ENCODE measurements at places on chromosomes 11 and 22.

- DNase-seq, result no peak
Measured at GRCh38 chr11:69881467-69882269, 62.5 kb upstream of the FGF3 start.

DNA sequence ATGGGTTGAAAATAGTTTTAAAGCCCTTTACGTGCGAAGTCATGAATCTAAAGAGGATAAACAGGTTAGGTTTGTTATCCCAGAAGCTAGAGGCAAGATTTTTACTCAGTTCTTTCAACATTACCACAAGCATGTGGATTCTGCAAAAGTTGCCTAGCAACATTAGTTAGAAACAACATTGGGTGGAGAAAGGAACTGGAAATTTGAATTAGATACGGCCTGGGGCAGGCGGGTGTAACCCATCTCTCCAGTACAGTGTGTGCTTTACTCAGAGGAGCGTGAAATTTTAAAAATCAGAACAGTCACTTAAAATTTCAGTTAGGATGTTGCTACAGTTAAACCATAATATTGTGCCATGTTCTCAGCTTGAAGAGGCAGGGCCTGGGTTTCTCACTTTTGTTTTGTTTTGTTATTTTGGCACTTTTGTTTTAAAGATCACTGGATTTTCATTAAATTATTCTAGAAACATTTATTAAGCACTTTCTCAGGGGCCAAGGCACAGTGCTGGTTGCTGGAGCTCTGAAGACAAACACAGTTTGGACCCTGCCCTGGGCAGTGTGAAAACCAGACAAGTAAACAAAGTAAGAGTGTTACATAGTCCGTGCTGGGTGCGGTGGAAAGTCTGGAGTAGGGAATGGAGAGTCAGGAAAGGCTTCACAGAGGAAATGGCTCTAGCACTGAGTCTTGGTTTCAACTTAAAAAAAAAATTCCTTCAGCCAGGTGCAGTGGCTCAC is 4.4 kb upstream of the WEE1 start:
- peak; percentile 69 for DNase-seq

GRCh38 chr22:44191036-44191454 is 10.3 kb downstream of the PARVG start:
- DNase-seq, result no peak

DNA sequence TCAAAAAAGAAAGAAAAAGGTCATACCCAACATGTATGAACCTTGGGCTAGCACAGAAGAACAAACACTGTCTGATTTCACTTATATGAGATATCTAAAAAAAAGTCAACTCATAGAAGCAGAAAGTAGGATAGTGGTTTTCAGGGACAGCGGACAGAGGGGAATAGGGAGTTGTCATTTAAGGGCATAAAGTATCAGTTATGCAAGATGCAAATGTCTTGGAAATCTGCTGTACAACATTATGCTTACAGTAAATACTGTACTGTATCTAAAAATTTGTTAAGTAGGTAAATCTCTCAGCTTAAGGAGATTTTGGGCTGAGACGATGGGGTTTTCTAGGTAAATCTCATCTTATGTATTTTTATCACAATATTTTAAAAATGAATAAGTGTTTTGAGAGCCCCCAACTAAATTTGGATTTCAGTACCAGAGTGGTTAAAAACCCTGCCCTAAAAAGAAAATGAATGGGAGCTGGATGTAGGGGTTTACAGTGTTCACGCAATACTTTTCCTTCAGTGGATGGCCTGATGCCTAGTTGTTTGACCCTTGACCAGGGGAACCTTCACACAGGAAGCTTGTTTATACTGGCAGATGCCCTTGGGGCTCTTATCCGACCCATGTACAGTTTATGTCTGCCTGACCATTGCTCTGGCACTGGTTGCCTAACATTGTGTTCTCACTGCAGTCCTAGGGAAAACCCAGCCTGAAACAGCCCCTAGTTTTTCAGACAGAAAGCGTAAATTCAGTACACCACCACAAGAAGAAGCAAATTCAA is 34.8 kb downstream of the SLC22A9 start:
- DNase-seq, result no peak

- DNase-seq, result no peak
Measured at GRCh38 chr11:72673284-72673942, 809 bp downstream of the PDE2A start.

GRCh38 chr11:115180272-115180671 is 323.9 kb downstream of the CADM1 start:
- DNase-seq, result no peak

DNA sequence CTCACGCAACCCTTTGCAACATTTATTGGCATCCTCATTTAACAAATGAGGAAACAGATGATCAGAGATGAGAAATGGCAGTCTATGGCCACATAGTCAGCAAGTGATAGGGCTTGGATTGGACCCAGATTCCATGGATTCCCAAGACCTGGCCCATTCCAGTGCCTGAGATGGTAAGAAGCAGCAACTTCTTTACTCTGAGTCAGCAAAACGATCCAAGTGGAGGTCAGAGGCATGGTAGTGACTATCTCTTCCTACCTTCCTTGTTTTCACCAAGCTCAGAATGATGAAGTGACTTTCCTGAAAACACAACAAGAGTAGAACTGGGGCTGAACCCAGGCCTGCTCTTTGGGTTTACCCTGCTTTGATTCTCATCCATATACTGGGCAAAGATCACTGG is 293.1 kb downstream of the TENM4 start:
- DNase-seq, result no peak

GRCh38 chr11:44627911-44628729 is 62.7 kb downstream of the CD82 start:
- DNase-seq, result peak; percentile 92

GRCh38 chr22:45642986-45643385 is 28.6 kb upstream of the ATXN10 start:
- no peak for DNase-seq

DNA sequence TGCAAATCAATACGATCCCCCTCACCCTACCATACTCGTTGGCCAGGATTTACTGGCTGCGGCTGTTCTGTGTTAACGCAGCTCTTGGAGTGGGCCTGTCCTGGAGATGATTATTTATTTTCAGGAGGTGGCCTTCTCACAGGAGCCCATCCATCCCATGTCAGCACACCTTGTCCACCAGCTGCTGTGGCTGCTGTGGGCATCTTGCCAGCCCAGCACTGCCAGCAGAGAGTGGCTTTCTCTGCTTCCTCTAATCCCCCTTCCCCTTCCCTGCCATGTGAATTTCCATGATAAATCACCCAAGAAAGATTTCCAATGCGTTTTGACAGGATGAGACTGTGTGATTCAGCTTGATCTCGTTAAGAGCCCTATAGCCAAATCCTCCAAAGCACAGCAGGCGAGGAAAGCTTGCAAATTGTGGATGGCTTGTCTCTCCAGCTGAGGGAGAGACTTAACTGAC is 309.1 kb upstream of the C11orf87 start:
- DNase-seq, result peak; percentile 44

DNA sequence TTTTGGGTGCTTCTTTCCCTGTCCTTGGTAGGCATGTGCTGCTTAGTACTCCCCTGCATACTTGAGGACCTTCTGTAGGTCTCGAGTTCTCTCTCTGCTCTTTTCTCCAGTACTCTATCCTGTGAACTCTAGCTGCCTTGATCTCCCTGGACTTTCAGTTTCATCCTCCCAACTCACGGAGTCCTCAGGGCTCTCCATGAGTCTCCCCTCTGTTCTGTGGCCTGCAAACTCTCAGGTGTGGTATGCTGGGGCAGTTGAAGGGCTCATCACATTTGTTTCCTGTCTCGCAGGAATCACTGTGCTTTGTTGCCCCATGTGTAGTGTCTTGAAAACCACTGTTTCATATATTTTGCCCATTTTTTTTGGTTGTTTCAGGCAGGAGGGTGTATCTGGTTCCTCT is 3.3 kb upstream of the PACS1 start:
- no peak for DNase-seq

DNA sequence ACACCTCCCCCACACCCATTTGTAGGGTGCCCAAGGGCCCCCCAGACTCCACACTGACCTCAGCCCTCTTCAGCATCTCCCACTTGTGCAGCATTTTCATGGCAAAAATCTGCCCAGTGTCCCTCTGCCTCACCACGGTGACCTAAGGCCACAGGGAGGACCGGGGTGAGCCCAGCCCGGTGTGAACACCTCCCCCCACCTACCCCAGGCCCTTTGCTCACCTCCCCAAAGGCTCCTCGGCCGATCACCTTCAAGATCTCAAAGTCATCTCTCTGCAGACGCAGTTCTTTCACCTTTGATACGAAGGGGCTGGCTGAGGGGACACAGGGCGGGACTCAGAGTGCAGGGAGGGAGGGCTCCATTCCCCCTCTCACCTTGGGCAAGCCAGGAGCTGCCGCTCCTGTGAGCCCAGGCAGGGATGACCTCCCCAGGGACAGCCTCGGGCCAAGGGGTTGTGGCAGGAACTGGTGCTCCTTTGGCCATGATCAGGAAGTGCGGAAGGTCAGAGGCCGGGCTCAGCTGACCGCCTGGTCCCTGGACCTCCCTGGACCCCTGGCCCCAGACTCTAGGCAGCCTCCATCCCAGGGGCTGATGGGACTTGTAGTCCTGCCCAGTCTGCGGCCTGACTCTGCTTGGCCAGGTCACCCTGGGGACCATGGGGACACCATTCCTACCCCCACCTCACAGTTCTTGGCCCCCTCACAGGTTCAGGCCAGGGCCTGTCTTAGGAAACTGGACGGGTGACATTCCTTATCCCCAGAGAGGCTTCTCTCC is 2.7 kb downstream of the CDC42BPG start:
- no peak for DNase-seq

GRCh38 chr22:42880815-42881214 is 23.7 kb upstream of the ARFGAP3 start:
- DNase-seq, result no peak

DNA sequence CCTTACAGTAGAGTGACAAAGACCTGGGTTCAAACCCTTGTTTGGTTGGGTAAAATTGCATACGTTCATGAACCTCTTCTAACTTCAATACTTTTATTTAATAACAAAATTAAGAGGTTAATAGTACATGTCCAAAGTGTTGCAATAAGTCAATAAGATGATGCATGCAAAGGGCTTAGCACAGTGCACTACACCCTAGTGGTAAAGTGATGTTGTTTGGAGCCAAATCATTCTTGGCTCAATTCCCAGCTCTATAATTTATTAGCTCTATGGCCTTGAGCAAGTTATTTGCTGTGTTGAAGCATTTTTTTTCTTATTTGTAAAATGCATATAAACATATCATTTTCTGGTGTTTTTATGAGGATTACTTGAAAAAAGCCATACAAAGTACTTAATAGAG is 945.3 kb downstream of the LRRC4C start:
- no peak for DNase-seq

DNA sequence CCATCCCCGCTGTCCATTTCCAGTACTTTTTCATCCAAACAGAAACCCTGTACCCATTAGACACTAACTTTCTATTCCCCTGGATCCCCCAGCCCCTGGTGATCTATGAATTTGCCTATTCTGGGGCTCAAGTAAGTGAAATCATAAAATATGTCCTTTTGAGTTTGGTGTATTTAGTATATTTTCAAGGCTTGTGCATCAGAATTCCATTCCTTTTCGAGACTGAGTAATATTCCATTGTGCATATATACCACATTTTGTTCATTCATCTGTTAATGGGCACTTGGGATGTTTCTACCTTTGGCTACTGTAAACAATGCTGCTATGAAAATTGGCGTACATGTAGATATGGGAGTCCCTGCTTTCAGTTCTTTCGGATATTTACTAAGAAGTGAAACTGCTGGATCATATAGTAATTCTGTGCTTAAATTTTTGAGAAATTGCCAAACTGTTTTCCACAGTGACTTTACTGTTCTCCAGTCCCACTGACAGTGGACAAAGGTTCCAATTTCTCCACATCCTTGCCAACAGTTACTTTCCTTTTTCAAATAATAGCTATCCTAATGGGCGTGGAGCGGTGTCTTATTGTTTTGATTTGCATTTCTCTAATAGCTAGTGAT is 16.1 kb downstream of the APLP2 start:
- no peak for DNase-seq
